HT-29 (cell line): ENCODE measurements at places on chromosomes 4 and X. TPM values are rescaled to one million over a fixed set of nuclear protein-coding genes. Genes with fewer than 3 reads are reported as not detected.

- no peak for DNase-seq
These were observed 83.2 kb upstream of the IL1RAPL2 start for GRCh38 chrX:104482757-104483156.

DNA sequence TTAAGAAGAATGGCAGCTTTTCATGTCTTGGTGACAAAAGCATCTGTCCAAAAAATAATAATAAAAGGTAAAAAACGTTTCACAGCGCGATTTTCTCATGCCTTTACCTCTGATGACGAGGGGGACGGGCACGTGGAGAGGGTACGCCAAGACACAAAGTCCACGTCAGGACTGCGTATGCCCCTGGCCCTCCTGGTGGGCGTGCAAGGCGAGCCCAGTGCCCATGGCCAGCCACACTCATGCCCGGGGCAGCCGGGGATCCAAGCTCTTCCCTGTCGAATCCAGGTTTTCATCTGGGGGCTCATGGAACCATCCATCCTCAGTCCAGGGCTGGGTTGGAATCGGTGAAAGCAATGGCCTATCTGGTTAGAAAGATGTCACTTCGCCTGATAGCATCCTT is 176.6 kb downstream of the AFAP1 start:
- DNase-seq, result no peak

GRCh38 chr4:66777097-66777496 is 768.2 kb downstream of the CENPC start:
- DNase-seq, result no peak

- DNase-seq, result peak; percentile 70
These were observed 6.2 kb upstream of the IQSEC2 start for GRCh38 chrX:53287493-53288138.

GRCh38 chrX:133849676-133850075 is 135.7 kb downstream of the GPC3 start:
- peak; percentile 10 for DNase-seq

GRCh38 chr4:49032440-49033161 is 46.5 kb downstream of the CWH43 start:
- peak; percentile 65 for DNase-seq

DNA sequence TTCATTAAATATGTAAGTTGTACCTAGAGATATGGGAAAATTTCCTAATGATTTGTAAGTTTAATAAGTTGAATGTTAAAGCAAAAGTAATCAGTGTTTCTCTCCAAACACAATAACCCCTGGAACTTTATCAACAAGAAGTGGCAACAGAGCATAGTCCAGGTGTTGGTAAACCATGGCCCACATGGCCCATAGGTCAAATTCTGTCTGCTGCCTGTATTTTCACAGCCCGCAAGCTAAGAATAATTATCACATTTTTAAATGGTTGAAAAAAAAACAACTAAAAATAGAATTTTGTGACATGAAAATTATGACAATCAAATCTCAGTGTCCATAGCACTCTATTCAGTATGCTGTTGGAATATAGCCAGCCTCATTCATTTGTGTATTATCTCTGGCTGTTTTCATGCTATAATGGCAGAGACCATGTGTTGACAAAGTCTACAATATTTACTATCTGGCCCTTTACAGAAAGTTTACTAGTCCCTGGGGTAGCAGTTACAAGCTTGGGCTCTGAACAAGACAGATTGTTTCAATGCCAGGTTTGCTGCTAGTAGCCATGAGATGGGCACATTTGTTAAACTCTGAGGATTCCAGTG is 395.8 kb downstream of the GASK1B start:
- DNase-seq, result no peak

GRCh38 chr4:17033768-17034181 is 135.3 kb upstream of the LDB2 start:
- no peak for DNase-seq

DNA sequence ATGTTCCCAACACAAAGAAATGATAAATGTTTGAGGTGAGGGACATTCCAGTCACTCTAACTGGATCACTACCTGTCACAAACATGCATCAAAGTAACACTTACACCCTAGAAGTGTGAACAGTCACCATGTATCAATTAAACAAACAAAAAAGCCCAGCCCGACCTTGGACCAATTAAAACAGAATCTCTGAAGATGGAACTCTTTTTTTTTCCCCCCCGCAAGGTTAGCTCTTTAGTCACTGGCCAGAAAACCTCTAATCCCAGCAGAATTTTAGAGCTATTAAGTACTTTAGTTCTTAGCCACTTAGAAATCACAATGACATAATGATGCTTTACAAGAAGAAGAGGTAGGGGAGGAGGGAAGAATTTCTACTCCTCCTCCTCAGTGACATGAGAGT is 154.5 kb downstream of the PALLD start:
- DNase-seq, result no peak

DNA sequence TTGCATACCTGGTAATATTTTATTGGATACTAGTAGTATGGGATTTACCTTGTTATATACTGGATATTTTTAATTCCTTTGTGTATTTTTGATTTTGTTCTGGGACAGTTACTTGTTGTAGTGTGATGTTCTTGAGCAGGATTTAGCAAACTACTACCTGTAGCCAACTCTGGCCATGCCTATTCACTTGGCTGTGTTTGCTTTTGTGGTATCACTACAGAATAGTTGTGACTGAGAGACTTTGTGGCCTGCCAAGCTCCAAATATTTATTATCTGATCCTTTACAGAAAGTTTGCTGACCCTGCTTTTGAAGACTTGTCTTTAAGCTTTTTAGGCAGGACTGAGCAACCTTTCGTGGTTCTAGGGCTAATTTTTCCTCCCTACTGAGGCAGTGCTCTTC is 17.8 kb downstream of the ZCCHC4 start:
- DNase-seq, result no peak

GRCh38 chr4:187726485-187726884 is 269.1 kb upstream of the ZFP42 start:
- DNase-seq, result no peak

GRCh38 chr4:102620697-102621497 is 119.7 kb downstream of the NFKB1 start:
- DNase-seq, result peak; percentile 91

DNA sequence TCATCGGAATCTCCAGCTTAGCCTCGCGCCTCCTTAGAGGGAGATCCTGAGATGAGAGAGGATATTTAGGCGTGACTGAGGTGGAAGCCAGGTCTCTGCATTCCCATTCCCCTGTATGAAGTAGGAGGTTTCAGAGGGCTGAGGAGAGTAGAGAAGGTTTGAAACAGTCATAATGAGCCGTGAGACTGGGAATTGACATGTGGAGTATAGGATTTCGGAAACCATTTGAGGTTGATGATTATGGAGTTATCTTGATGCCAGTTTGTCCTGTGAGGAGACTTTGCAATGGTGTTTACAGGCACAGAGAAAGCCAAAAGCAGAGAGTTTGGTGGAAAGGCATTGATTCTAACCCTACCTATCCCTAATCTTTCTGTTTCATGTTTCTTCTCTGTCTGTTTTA is 2.0 kb downstream of the CHST7 start:
- no peak for DNase-seq

DNA sequence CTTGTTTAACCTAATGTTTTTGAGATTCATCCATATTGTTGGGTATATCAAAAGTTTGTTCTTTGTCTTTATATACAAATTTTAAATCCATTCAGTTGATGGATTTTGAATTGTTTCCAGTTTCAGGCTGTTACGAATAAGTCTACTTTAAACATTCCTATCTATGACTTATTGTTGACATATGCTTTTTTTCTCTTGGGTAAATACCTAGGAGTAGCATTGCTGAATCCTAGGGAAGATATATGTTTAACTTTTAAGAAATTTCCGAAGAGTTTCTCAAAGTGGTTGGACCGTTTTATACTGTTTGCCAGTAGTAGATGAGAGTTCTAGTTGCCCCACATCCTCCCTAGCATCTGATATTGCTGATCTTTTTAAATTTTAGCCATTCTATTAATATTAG is 60.9 kb upstream of the IL13RA1 start:
- no peak for DNase-seq

GRCh38 chr4:106809076-106809475 is 227.0 kb downstream of the DKK2 start:
- DNase-seq, result peak; percentile 70

- DNase-seq, result no peak
These were observed 601.7 kb upstream of the GRIA3 start for GRCh38 chrX:122582280-122582974.

- no peak for DNase-seq
These were observed 118.9 kb upstream of the GK2 start for GRCh38 chr4:79526641-79527565.

GRCh38 chr4:100042711-100043110 is 92.6 kb upstream of the H2AZ1 start:
- no peak for DNase-seq

DNA sequence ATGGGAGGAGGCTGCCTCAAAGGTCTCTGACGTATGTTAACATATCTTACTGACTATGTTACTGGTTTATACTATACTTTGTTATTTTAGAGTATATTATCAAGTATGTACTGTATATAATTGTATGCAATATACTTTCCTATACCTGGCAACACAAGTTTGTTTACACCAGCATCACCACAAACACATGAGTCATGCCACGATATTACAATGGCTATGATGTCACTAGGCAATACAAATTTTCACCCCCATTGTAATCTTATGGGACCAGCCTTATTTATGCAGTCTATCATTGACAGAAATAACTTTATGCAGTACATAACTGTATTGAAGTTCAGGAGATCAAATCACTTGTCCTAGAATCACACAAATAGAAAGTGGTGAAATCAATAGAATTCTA is 329.9 kb upstream of the SLC7A11 start:
- DNase-seq, result no peak

GAGE1 gene
- total RNA-seq, result not detected in 2 replicates

FDCSP gene
- not detected in 2 replicates for total RNA-seq

TMEM271 gene
- total RNA-seq, result not detected in 2 replicates

XG gene
- total RNA-seq, result not detected in 2 replicates

SLC10A3 gene
- 67.2 TPM in 2 replicates for total RNA-seq
